ENCODE measurements at places on chromosomes 12 and 14.

GRCh38 chr14:21015312-21015711 lies 9.5 kb downstream of the NDRG2 start:
- DNase-seq: no peak

DNA sequence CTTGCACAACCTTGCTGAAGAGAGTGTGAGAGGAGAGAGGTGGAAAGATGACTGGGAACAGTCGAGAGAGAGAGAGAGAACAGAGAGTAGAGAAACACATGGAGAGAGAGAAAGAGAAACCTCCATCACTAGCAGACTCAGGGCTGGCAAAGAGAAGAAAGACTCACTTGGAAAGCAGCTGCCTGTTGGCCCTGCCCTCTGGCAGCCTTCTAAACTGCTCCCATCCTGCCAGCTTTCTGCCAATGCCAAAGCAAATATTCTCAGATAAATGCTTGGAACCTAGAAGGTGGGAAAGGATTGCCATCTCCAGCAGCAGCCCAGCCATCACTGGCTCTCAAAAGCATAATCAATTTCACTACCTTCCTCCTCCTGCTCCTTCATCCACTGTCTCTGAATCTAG lies 107.9 kb upstream of the WSCD2 start:
- no peak for DNase-seq

DNA sequence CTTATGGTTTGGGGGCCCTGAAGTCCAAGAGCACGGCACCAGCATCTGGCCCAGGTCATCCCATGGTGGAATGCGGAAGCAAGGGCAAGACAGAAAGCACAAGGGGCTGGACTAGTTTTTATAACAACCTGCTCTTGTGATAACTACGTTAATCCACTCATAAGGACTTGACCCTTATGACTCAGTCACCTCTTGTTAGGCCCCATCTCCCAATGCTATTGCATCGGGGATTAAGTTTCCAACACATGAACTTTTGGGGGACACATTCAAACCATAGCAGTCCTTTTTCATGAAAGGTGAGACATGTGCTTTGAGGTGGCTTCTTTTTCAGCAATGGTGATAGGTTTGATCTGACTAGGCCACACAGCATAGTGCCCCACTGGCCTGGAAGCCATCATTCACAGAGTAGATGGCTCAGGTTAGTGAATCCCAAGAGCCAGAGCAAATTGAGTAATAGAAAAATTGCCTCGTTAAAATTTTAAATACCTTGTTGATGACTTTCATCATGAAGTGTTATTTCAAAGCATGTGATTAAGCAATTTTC lies 12.1 kb downstream of the FRMD6 start:
- no peak for DNase-seq

DNA sequence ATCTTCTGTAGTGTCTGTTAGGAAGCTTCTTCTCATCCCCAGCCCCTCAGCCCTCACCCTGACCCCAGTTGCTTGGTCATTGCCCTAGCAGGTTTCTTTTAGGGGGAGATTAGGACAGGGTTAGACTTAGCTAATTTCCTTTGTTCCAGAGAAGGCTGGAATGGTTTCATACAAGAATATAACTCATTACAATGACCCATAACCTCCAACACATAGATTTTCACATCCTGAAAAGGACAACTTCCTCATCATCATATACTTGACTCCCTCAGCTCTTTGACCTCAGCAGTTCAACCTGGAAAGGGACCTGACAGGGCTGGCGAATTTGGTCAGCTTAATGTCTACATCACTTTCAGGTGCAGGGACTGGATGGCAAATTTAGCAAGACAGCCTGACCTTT lies 8.0 kb upstream of the BHLHE41 start:
- no peak for DNase-seq

DNA sequence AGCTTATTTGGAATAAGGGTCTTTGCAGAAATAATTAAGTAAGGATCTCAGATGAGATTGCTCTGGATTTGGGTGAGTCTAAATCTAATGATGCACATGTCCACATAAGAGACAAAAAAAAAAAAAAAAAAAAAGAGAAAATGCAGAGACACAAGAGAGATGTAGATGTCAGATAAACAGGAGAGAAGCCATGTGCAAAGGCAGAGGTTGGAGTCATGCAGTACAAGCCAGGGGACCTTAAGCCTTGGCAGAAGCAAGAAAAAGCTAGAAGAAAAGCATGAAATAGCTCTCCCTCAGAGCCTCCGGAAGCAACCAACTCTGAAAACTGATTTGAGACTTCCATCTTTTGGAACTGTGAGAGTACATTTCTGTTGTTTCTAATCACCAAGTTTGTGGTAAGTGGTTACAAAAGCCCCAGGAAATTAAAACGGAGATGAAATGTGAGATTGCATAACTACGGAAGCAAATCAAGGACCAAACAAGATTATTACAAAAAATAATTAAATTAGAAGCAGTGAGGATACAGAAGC lies 1304.0 kb upstream of the SEL1L start:
- DNase-seq: no peak

DNA sequence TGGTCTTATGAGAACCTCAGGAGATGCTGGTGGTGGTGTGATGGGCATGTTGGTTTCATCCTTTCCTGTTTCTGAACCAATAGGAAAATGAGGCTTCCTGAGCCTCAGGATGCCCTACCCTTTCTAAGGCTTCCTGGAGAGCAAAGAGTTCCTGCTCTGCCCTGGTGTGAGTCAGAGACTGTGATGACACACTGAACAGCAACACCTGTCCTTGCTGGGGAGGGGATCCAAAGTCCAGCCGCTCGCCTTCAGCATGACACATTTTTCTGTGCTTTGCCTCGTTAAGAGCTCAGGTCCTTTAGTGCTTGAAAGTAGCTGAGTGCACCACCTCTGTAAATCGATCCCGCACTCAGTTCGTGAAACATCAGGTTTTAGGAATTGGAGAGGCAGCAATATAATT lies 116.0 kb downstream of the CACNA1C start:
- no peak for DNase-seq

- no peak for DNase-seq
These were observed 317.5 kb upstream of the SOX5 start for GRCh38 chr12:24266982-24267381.

- no peak for DNase-seq
These were observed 33.0 kb downstream of the E2F7 start for GRCh38 chr12:77032406-77032805.

DNA sequence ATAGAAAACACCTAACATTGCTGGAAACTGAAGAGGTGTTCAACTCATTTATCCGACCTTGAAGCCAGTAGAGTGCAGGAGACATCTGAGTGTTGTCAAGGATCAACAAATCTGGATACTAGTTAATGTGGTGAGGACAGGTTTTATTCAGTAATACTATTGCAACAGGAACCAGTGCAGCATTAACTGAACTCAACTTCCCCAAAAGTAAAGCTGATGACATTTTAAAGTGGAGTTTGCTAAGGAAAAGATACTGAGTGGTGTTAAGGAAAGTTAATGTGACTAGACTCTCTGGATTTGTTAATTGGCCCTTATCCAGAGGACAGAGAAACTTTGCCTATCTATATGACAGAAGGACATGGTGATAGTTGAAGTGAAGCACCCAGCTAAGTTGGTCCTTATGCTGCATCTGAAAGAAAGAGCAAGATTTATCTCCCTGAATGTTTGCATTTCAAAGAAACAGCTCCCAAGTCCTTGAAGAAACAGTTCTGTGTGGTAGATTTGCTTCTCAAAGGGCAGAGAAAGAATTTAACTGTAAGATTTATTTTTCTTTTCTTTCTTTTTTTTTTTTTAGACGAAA lies 1.2 kb upstream of the CLEC7A start:
- no peak for DNase-seq

DNA sequence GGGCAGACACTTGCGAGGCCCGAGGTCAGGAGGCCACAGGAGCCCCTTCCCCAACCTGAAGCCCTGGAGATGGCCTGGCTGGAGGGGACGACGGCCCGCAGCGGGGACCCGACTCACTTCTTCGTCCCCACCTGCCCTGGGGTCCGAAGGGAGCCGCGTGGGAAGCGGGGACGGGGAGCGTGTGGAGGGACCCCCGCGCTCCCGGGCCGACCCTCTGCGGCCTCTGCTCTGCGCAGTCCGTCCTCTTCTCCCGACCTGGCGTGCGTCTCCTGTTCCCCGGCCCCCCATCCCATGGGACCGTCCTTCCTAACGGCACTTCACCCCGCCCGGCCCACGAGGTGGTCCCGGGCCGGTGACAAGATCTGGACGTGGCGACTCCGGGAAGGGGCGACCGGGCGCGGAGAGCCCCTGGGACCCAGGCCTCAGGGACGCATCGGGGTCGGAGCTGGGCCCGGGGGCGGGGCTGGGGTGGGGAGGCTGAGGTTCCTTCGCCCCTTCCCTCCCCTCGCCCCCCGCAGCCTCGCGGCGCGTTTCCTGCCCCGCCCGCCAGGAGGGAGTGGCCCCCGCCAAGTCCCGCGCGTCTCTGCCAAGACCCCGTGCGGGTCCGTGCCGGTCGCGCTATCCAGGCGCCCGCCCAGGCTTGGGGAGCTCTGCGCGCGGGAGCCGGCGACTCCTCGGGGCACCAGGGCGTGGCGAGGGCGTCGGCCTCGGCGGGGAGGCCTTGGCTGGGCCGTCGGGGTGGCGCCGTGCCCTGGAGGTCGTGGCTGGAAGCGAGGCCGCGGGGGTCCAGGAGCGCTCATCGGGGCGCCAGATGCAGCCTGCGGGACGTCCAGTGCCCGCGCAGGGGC lies 97.1 kb downstream of the TNFAIP2 start:
- DNase-seq: no peak

GRCh38 chr14:81247271-81247766 lies 26.6 kb upstream of the GTF2A1 start:
- DNase-seq: no peak

All from stimulated activated CD8-positive, alpha-beta memory T cell treated with anti-CD3 and anti-CD28 coated beads, Interleukin-2, amount 100 ng/mL, for 1 hour (primary cell).